Bronchial epithelial cell (primary cell): ENCODE measurements at places on chromosomes 6 and 20.
A peak's percentile ranks its signal among the peaks of the same experiment; 100 is the strongest.

GRCh38 chr6:15264902-15265761 is 19.3 kb downstream of the JARID2 start:
- DNase-seq, result no peak

DNA sequence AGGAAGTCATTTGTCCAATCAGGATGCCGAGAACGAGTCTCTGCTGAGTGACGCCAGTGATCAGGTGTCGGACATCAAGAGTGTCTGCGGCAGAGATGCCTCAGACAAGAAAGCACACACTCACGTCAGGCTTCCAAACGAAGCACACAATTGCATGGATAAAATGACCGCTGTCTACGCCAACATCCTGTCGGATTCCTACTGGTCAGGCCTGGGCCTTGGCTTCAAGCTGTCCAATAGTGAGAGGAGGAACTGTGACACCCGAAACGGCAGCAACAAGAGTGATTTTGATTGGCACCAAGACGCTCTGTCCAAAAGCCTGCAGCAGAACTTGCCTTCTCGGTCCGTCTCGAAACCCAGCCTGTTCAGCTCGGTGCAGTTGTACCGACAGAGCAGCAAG is 281.5 kb downstream of the TSHZ2 start:
- no peak for DNase-seq

- DNase-seq, result no peak
Observed at GRCh38 chr6:94045099-94045829, 625.9 kb upstream of the EPHA7 start.

GRCh38 chr20:38315290-38315966 is 11.5 kb downstream of the BPI start:
- no peak for DNase-seq

- DNase-seq, result peak; percentile 97
Observed at GRCh38 chr6:152696522-152696921, 1.2 kb upstream of the MYCT1 start.

- DNase-seq, result no peak
Observed at GRCh38 chr6:38153076-38153797, 333.7 kb downstream of the ZFAND3 start.

- peak; percentile 90 for DNase-seq
Observed at GRCh38 chr6:134235937-134236751, 81.8 kb downstream of the SGK1 start.

GRCh38 chr6:116564921-116565872 is 6.1 kb upstream of the RWDD1 start:
- no peak for DNase-seq

DNA sequence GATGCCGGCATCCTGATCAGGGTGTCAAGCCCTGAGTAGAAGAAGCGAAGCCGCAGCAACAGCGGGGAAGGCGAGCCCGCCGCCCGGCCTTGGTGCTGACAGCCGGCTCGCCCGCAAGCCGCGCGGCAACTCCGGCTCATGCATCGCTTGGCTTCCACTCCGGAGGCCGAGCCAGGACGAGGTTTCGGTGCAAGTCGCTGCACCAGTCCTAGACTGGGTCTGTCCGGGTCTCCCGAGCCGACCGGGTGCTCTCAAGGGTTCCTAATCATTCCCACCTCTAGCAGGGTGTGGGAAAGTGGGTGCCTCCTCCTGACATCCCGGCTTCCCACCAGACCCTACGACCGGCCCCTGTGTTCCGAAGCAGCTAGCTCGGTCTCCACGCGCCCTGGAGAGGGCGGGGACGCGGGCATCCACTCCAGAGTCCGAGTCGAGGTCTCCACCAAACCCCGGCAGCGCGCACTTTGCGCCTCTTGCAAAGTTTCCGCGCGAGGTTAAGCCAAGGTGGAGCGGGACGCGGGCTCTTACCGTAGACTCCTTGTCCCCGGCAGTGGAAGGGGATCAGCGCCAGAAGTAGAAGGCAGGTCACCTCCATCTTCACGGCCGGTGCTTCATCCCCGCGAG is 1.4 kb downstream of the MDGA1 start:
- peak; percentile 8 for DNase-seq

DNA sequence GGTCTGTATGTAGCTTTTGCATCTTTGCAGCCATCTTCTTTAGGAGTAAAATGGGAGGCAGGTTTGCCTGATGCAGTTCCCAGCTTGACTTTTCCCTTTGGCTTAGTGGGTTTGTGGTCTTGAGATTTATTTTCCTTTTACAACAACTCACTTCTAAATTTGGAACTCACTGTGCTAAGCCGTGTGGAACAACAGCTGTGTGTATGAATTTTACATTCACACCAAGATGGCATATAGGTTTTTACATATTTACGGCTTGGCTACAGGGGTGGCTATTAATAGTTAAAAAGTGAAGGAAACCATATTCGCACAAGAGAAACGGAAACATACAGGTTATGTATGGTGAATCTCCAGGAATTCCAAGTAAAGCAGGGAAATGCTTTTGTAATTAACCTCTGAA is 2.5 kb downstream of the TTLL2 start:
- DNase-seq, result no peak

DNA sequence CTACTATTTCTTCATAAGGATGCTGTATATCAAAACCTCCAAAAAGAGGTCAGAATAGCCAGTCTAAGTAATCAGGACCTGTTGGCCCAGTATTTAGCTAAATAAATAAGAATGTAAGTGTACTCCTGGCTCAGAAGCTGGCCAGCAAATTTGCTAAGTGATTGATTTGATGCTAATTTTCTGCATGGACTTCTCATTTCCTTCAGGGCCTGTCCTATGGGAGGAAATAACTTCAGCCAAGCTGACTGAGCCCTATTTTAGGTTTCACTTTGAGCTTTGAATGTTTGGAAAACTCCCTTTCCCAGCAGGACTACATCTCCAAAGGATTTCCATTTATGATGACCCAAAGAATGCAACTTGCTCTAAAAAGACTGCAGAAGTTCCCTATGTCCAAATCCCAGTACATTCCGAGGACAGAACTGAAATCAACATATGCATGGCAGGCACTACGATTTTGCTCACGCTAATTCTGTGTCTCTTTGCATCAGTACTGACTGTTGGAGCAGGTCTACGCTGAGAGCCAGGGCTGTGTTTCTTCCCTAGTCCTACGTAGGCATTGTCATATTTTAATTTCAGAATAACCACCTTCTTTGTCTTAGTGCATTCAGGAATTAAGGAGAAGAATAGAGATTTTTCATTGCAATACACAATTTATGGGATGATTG is 441.4 kb upstream of the PLCB4 start:
- DNase-seq, result no peak

GRCh38 chr6:167682125-167682524 is 144.6 kb upstream of the AFDN start:
- DNase-seq, result no peak

DNA sequence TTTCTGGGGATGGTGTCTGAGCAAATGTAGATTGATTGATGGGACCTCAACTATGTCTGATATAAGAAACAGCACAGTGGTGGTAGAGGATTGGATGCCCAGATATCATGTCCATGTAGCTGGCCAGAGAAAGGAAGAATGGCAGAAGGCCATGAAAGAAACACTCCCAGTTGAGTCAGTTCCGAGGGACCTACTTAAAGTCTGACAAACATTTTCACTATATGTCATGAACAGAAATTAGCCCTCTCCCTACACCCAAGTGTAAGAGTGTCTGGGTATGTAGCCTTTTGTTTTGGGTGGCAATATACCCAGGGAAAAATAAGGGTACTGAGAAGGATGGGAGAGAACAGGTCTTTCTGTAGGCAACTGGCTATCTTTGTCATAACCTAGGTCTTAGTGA is 434.2 kb downstream of the BCKDHB start:
- peak; percentile 45 for DNase-seq

GRCh38 chr6:124028117-124028516 is 224.5 kb downstream of the NKAIN2 start:
- no peak for DNase-seq

- peak; percentile 13 for DNase-seq
Observed at GRCh38 chr6:151729829-151730495, 77.5 kb upstream of the ESR1 start.

DNA sequence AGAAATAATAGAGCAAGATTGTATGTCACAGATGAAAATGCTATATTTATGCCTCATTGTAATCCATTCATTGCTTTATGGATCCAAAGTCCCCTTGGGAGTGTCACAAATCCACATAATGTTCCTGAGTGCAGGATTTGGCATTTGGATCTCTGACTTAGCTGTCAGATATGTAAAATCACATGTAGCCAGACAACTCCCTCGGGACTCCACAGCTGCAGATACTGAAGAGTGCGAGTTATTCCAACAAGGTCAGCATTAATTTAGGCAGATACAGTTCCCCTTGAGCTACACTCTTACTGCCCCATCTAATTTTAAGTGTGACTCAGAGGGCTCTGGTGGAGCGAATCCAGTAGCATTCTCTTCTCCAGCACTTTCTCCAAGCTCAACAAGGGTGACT is 433.2 kb downstream of the CD83 start:
- no peak for DNase-seq

DNA sequence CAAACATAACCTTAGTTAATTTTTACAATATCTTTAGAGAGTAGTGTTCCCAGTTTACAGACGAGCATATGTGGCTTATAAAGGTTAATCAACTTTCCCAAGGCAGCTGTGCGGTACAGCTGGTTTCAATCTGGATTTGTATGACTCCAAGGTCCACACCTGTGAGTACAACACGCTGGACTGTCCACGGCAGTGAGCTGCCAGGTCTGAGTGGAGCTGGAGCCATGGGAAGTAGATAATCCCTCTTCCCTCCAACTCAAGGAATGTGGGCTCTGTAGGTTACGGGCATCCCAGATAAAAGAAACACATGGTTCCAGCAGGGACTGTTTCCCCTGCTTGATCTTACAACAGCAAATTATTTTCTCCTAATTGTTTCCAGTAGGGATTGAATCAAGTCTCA is 102.2 kb downstream of the SOD2 start:
- no peak for DNase-seq

- no peak for DNase-seq
Observed at GRCh38 chr20:17902531-17903083, 66.0 kb downstream of the SNX5 start.

DNA sequence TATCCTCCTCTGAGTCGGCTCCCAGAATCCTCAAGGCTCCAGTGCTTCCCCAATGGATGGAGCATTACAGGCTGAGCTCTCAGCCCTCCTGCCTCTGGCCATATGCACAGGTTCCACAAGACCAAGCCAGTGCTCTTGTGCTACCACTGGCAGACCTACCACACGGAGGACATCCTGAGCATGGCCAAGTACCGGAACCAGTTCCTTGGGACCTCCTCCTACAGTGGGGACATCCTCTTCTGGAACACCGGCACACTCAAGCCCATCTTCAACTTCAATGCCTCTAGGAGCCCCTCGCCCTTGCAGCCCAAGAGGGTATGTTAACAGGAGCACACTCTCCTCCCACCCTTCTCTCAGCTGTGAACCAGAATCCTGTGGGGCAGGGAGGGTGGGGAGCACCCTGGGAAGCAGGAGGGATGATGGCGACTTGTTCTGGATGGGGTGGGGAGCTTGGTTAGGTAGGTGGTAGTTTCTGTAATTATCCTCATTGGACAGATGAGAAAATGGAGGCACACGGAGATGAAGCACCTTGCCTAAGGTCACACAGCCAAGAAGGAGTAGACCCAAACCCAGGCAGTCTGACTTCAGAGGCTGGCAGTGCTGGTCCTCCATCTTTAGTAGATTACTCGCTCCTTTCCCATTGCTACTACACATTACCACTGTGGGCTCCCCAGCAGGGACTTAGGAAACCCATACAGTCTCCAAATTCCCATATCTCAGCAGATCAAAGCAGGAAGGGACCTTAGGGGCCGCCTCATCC is 58.6 kb downstream of the EFCAB8 start:
- DNase-seq, result no peak

DNA sequence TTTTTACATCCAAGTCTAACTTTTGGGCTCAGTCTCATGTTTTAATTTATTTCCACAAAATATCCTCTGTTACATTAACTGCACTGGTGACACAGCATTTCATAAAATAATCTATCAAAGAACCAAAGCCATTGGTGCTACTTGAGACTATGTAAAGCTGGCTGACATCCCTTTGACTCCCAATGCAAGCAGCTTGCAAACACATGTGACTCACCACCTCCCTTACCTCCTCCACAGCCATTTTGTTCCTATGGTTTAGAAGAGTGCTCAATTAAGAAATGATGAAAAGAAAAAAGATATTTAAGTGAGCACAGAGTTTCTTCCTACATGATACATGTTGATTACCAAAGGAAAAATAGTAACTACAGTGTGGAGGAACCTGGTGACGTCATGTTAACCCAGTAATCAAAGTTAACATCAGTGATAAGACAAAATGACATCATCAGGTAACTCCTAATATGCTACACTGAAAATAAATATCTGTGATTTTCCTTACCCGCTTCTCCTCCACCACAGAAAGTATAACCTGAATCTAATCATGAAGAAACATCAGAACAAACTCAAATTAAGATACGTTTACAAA is 53.3 kb upstream of the LGSN start:
- DNase-seq, result peak; percentile 39

DNA sequence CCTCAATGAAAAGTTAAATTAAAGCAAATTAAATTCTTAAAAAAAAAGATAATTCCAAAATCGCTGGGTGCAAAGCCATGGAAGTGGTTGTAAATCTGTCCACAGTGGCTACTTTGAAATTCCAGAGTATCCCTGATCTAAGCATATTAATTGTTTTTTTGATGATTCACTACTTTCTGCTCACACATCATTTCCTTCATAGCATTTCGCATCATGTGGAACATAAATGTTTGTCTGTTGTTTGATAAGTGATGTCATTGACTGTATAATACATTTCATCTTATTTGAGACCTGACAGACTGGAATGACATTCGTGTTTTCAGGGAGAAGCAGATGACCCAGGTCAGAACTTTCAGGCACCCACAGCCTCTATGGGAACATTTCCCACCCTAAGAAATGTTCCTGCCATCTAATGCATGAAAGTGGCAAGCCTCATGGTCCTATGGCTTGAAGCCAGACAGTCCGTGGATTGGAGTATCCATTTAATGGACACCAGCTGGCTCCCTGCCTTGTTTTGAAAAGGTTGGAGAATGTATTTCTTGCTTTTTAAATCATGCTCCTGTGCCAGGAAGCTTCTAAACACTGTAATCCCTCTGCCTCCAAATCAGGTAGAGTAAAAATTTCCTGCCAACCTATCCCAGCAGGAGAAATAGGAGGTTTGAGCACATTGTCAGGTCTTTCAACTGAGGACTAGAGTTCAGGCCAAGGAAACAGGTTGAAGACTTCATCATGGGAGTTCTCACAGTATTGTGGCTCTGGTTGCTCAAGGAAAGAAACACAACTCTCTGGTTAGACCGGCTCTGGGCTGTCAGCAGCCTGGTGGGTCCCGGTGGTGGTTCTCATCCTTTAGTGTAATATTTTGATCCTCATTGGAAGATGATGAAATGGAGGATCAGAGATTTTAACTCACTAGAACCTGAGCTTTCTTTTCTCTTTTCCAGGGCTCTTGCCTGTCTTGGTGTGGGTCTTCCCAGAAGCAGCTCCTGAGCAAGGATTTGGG is 157.9 kb downstream of the SLC24A3 start:
- peak; percentile 13 for DNase-seq

DNA sequence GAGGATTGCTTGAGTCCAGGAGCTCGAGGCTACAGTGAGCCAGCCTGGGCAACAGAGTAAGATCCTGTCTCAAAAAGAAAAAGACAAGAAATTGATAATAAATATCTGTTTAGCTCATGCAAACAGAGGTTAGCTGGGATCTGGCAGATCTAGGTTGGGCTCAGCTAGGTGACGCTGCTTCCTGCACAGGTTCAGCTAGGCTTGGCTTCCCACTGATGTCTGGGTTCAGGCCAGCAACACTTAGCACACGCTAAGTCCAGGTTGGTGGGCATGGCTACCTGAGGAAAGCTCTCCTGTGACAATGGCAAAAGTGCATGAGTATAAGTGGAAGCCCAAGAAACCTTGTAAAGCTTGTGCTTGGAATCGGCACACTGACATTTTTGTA is 48.7 kb downstream of the RIN2 start:
- no peak for DNase-seq
